ENCODE measurements at places on chromosomes 7 and 10. TPM values are rescaled to one million over a fixed set of nuclear protein-coding genes. Genes with fewer than 3 reads are reported as not detected.

- no peak for DNase-seq
Measured at GRCh38 chr7:73774923-73775322, 4.9 kb upstream of the CLDN3 start.

GRCh38 chr10:99656199-99657064 is 2.9 kb upstream of the ENTPD7 start:
- no peak for DNase-seq

BHLHA15 gene
- total RNA-seq, result 0.43 TPM

ELN gene
- total RNA-seq, result not detected

DNA sequence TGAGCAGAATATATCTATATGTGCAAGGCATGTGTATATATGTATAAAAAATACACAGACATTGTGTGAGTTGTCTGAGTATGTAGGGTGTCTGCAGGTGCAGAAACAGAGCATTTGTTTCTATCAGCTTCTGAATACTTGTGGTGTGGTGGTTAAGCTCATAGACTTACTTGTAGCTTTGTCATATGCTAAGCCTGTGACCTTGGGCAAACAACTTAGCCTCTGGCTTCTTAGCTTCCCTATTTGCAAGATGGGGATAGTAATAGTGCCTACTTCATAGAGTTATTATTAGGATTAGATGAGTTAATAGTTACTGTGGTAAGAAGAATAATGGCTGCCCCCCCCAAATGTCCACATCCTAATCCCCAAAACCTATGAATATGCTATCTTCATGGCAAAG is 28.2 kb upstream of the PAX2 start:
- no peak for DNase-seq

DYDC1 gene
- total RNA-seq, result not detected

GPRIN2 gene
- not detected for total RNA-seq

DNA sequence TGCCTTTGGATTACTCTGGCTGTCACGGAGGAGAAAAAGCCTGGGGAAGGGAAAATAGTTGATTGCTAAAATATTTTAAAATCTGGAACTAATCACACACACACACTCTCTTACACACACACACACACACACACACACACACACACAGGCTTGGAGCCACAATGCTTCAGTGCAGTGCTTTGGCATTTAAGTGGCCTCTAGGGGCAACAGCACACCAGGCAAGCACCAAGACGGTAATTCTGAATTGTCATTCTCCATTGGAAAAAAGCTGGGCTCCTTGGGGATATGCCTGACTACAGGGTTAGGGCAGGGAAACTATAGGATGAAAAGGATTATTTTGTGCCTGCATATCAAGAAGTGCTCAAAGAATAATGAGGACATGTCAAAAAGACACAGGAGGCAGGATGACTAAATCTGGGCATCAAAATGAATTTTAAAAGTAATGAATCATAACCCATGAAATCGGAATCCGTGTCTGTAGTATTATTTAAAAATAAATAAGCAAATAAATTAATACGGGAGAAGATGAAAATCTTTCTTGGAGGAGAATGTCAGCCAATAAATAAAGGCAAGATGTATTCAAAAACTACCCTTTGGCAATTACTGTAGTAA is 30.4 kb upstream of the DDC start:
- peak; percentile 39 for DNase-seq

GRCh38 chr10:133565441-133566294 is at the start of gene SYCE1:
Gene SYCE1, minus strand, starts transcription at chr10:133565583. Its CDS starts 54 bp downstream, at chr10:133565529.
- DNase-seq, result no peak

GRCh38 chr7:908159-908581 is 31.8 kb downstream of the GET4 start:
- DNase-seq, result no peak

GIMAP7 gene
- total RNA-seq, result 171 TPM

HKDC1 gene
- 4.1 TPM for total RNA-seq

WEE2 gene
- not detected for total RNA-seq

GRCh38 chr7:111873963-111874690 is 311.8 kb upstream of the IMMP2L start:
- DNase-seq, result no peak

CCL24 gene
- total RNA-seq, result not detected

GRCh38 chr7:116576350-116577319 is 51.8 kb downstream of the CAV1 start:
- DNase-seq, result no peak

- DNase-seq, result no peak
Measured at GRCh38 chr7:30166155-30166840, 31.5 kb downstream of the MTURN start.

- DNase-seq, result no peak
Measured at GRCh38 chr7:116211913-116212596, 1.7 kb downstream of the TES start.

ACSM6 gene
- not detected for total RNA-seq

DNA sequence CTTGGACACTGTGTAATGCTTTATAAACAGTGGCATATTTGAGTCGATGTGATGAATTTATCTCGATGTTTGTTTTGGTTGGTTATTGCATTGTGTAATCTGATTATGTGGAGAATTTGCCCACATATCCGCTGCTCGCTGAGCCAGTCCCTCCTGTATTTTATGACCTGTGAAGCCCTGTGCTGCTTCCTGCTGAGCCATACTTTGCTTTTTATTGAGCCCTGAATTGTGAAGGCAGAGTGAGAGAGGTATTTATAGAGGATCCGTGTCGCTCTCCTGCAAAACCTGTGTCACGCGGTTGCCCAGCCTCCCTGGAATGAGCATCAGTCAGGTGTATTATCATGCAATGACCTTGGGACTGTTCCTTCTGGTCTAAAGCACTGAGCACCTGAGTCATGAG is 253.7 kb downstream of the ARHGAP21 start:
- no peak for DNase-seq

- DNase-seq, result no peak
Measured at GRCh38 chr10:109932391-109932790, 9.1 kb upstream of the XPNPEP1 start.

RNF133 gene
- total RNA-seq, result not detected

DNA sequence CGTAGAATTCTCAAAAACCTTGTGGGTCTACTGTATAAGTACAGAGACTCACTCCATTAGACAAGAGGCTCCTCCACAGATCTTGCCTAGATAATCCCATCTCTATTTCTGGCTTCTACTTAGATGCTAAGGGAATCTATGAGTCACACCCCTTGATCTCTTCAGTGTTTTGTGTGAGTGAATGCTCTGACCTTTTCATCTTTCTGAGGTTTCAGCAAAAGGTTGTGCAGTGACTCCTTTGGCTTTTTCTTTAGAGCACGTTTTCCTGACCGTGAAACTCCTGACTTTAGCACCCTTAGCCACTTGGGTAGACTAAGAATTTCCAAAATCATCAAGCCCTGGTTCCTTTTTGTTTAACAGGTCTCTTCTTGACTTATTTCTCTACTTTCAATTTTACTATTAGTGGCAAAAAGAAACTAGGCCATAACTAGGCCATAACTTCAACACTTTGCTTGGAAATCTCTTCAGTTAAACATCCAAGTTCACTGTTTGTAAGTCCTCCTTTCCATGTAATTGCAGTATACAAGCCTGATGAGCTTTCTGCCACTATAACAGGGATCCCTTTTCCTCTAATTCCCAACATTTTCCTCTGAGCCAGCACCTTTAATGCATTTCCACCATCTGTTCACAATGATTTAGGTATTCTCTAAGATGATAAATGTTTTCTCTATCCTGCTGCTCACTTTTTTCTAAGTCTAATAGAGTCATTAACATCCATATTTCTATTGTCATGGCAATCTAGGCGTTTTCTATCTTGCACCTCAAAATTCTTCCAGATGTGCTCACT is 19.4 kb downstream of the COPG2 start:
- no peak for DNase-seq

STEAP1B gene
- 0.30 TPM for total RNA-seq

KCNIP2 gene
- 2.5 TPM for total RNA-seq

CHST15 gene
- total RNA-seq, result 0.10 TPM

DNA sequence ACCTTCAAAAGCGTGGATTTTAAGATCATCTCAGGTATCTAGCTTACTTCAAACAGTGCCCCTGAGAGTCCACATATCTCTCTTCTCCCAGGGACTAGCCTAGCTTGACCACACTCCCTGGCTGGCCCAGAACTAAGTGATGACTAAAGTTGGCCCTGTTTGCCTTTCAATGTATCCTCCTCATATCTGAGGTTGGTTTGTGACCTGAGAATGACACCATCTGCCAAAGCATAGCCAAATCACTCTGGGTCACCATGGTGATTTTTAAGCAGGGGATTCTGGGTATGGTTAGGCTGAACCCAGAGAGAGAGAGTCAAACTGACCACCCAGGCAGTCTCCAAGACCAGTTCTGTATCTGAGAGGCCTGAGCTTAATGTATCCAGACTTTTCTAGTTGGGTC is 16.2 kb downstream of the CNNM1 start:
- DNase-seq, result no peak

ACTA2 gene
- total RNA-seq, result 15.5 TPM
